Stimulated activated CD4-positive, alpha-beta T cell treated with anti-CD3 and anti-CD28 coated beads, Interleukin-2, amount 100 ng/mL, for 48 hours (primary cell): ENCODE measurements at places on chromosomes 6 and 20.

GRCh38 chr20:17909869-17910321 is 58.7 kb downstream of the SNX5 start:
- DNase-seq: no peak

GRCh38 chr6:167005350-167006159 is 6.4 kb downstream of the CEP43 start:
- no peak for DNase-seq

GRCh38 chr6:53862662-53863462 is 68.1 kb downstream of the LRRC1 start:
- no peak for DNase-seq

DNA sequence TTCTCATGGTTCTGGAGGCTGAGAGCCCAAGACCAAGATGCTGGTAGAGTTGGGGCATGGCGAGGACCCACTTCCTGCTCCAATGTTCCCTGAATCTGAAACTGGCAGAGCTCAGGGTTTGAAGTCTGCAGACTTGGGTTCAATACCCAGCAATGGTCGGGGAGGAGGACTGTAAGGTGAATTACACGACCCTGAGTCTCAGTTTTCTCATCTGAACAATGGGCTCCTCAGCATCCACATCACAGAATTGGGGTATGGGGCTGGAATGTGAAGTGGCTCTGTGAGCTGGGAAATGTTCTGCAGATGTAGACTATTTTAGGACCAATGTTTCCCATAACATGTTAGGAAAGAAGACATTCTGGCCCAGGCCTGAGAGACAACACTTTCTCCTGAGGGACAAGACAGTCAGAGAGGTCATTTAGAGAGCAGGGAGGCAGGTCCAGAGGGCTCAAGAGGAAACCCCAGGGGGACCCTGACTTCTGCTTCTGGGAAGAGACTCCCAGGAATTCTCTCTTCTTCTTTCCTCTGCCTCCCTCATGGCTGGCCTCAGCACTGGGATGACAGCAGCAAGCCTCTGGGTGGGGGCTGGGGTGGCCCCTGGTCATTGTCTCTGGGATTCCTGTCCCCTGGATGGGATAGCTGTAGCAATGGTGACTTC is 141.3 kb upstream of the PMEPA1 start:
- DNase-seq: no peak

DNA sequence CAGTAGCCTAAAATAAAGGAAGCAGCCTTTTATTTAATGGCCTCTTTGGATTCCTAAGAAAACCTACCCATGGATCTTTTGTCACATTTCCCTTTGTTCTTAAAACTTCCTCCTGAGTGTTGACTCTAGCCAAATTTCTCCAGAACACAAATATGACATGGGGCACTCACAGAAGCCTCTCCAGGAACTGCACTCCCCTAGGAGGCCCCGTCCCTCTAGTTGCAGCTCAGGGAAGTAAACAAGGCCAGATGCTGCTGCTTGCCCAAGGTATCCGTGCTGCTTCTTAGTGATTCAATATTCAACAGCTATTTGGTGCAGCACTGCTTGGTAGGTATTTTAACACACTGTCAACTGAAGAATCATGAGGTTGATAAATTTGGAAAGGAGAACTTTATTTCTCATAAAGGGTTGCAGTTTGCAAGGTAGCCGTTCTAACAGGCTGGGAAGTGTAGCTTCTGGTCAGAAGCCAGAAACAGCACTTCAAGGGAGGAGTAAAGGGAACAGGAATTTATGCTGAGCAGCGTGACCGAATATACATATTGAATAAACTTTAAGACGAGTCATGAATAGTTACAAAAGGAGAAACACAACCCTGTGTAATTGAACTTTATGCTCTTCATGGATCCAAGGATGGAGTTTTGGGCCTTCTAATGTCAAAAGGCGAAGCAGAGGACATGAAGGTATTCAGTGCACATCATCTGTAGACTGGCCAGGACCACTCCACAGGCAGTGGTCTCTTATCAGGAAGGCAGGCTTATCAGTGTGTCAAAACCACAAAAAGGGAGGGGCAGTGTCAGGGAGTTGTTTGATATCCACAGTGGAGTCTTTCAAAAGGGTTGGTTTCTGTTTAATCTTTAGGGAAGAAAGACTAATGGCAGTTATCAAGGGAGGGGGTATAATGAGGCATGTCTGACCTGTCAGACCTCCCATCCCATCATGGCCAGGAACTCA is 63.3 kb downstream of the CD24 start:
- DNase-seq: no peak

DNA sequence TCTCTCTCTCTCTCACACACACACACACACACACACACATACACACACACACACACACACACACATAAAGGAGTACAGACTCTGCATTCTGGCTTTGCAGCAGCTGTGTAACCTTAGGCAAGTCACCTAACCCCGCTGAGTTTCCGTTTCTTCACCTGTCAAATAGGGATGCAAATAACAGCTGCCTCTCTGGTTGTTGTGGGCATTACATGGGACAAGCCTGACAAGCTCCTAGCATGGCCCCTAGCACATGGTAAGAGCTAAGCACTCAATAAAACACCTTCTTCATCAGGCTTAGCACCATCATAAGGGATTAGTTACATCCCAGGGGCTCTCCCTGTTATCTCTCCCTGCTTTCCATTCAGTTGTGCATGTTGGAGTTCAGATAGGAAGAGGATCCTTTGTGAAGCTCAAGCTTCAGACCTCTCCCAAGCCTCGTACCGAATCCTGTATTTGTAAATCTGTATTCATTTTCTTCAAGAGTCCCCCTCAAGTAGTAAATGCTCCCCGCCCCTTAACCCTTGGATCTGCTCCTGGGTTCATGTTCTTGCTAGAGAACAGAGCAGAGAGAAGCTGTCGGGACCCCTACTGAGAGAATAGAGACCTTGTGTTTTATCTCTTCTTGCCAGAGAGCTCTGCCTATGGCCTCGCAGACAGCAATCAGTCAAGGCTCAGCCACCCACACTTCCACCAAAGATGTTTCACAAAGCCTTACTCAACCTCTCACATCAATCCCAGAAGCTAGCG is 2.2 kb downstream of the SLC13A3 start:
- no peak for DNase-seq

DNA sequence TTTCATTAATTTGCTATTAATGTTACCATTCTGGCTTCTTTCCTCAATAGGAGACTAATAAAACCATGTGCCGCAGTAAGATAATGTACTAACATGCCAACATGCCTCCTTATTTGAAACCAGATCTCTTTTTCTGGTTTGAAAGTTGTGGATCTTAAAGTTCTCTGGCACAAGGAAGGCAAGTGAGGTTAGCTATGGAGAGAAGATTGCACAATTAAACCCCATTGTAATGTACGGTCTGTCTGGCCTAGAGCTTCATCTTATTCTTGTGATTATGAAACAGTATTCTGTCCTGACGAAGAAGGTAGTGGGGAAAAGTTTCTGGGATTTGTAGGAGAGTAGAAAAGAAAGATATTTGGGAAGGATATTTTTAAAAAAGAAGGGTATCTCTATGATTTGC is 68.4 kb downstream of the EYA4 start:
- DNase-seq: no peak

- no peak for DNase-seq
Measured at GRCh38 chr20:52145587-52145986, 46.0 kb downstream of the ZFP64 start.

DNA sequence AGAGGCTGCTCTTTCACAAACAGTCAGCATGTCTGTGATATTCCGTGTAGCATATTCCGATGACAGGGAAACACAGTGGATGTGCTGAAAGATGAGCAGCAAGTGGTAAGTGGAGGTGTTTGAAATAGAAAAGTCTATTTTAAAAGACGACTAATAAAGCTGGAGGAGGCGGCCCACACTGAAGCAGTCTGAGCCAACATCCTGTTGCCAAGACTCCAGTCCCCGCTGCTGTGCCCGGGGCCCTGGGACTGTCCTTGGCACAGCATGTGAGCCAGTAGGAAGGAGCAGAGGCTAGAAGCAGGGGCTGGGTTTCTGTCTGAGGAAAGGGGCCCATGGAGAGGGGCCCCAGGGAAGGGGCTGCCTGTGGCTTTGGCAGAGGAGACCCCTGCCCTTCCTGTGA is 351.5 kb upstream of the CHD6 start:
- no peak for DNase-seq

DNA sequence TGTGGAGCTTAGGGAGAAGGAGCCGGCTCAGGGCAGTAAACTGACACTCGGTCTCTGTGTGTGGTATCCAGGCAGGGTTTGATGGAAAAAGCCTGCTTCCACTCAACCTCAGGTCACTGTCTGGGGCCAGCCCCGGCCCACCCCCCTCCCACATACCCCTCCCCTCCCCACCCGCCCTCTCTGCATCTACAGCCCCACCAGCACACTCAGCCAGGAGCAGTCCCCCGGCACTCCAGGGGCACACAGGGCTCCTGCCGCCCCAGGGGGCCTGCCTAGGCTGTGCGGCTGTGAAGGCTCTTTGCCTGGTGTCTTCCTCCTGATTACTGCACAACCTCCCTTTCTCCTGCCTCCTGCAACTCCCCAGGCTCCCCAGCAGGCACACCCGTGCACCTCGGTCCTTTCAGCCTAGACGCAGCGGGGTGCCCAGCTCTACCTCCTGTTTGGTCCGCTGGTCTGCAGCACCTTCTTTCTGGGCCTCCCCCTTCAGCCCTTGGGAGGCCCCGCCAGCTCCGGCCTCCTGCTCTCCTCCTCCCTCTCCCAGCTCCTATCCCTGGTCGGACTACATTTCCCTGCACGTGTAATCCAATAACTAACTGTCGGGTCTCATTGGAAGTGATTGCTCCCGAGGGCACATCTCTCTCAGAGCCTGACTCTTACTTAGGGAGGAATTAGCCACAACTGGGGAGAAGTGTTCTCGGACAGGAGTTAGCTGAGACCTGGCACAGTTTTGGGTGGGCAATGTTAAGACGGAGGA is 1.3 kb upstream of the FOXF2 start:
- no peak for DNase-seq

DNA sequence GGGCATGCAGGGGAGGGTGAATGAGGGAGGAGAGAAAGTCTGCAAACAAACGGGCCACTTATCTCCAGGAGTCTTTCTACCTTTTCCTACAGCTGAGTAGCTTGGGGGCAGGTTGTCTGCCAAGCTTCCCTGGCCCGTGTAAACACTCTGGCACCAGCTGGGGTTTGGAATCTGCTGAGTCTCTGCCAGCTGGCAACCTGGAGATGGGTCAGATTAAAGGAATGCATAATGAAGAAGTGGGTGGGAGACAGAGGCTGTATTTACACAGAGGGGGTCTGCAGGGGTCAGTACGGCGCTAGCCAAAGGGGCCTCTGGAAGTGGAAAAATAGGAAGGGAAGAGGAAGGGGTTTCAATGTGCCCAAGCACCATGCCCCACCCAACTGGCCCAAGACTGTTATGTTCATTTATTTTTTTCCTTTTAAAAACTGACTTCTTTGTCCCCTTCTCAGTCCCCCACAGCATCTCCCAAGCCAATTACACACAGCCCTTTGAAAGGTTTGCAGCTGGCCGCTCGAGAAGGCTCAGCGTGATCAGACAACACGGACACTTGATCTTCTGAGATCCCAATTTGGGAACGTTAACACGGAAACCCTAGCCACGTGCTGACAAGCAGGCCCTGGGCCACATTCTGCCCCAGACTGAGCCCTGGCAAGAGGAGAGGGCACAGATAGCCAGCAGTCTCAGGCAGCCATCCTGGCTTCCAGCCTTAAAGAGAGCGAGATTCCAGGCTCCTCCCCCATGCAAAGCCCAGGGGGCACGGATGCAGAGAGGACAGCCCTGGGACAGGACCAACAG is 25.2 kb downstream of the TRAM2 start:
- no peak for DNase-seq

GRCh38 chr20:37643400-37643799 is 50.4 kb upstream of the CTNNBL1 start:
- DNase-seq: no peak

- no peak for DNase-seq
Measured at GRCh38 chr6:81485395-81485794, 267.1 kb downstream of the TENT5A start.

DNA sequence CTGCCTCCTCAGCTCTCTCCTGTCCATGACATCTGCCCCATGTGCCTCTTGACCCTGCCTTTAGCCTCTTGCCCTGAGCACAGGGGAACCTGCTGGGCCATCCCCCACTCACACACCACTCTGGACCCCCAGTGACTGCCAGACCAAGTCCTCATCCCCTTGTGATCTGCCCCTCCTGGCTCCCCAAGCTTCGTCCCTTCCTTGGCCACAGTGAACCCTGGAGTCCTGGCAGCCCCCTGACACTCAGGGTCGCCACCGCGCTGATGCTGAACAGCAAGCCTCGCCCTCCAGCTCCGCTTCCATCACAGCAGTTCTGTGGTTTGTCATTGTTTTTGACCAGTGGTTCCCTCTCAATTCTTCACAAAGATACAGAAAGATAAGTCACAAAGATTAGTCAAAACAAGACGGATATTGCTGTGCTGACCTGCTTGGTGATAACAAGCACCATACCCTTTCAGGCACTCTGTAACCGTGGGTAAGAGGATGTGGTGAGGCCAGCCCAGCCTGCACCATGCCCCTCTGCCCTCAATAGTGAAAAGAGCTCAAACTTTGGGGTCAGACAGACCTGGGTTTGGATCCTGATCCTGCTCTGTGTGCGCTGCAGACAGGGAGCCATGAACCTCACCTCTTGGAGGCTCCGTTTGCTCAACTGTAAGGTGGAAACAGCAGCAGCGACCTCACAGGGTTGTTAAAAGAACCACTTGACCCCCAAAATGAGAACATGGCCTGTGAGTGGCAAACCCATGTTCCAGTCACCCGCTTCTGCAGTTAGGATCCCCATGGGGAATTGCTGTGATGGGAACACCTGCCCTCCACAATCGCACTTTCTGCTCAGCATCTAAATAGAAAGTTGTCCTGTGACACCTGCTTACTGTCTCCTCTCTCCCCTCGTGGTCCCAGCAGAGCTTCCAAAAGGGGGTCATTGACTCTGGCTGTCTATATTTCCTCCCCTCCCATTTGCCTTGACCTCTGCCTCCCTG is 114.5 kb downstream of the TOX2 start:
- DNase-seq: no peak

- no peak for DNase-seq
Measured at GRCh38 chr20:11045412-11046175, 371.8 kb upstream of the JAG1 start.

GRCh38 chr20:6806275-6806674 is 38.8 kb downstream of the BMP2 start:
- DNase-seq: no peak

DNA sequence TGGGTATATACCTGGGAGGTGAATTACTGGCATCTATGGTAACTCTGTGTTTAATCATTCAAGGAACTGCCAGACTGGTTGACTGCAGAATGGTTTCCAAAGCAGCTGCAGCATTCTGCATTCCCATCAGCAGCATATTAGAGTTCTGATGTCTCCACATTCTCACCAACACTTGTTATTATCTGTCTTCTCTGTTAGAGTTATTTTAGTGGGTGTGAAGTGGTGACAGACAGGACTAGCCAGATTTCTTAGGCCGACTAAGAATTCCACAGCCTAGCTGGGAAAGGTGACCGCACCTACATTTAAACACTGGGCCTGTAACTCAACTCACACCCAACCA is 110.9 kb downstream of the TMEM170B start:
- no peak for DNase-seq

- DNase-seq: no peak
Measured at GRCh38 chr6:148530394-148530953, 187.8 kb downstream of the SASH1 start.

- DNase-seq: no peak
Measured at GRCh38 chr6:108741331-108741989, 106.8 kb upstream of the ARMC2 start.
